ENCODE measurements at places on chromosomes 4 and X.

DNA sequence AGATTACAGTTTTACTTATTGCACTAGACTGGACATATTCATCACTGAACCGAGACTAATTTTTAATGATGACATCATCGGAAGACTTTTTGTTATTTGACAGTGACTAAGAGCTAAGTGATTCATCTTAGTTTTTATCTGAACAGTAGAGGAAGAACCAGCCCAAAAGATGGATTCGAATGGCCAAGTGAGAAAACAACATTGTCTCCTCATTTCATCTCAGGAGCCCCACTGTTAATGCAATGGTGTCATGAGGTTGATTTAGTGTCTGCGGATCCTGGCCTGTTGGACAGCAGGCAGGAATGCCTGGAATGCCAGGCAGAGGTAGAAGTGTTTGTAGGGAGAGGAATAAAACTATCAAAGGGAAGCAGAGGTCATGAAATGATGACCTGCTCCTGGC is 37.8 kb upstream of the HPF1 start:
- no peak for DNase-seq

DNA sequence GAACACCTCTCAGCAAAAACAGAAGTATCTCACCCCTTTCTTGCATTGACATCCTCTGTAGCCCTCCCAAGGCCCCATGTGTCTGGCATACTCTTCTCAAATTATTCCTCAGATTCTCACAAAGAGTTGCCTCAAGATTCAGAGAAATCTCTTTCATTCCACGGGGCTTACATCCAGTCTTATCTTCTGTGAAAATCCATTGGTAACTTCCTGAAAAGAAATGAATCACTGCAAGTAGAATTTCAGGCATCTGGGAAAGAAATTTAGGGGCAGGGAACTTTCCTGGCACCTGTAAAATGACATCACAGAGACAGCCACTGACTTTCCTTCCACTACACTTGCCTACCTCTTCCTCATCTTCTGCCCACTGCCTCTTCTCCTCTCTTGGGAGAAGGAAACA is 182.5 kb upstream of the ARHGEF9 start:
- no peak for DNase-seq

GRCh38 chr4:81594490-81595159 is 122.9 kb upstream of the RASGEF1B start:
- DNase-seq, result no peak

GRCh38 chr4:143185253-143186107 is 763 bp downstream of the USP38 start:
- no peak for DNase-seq

DNA sequence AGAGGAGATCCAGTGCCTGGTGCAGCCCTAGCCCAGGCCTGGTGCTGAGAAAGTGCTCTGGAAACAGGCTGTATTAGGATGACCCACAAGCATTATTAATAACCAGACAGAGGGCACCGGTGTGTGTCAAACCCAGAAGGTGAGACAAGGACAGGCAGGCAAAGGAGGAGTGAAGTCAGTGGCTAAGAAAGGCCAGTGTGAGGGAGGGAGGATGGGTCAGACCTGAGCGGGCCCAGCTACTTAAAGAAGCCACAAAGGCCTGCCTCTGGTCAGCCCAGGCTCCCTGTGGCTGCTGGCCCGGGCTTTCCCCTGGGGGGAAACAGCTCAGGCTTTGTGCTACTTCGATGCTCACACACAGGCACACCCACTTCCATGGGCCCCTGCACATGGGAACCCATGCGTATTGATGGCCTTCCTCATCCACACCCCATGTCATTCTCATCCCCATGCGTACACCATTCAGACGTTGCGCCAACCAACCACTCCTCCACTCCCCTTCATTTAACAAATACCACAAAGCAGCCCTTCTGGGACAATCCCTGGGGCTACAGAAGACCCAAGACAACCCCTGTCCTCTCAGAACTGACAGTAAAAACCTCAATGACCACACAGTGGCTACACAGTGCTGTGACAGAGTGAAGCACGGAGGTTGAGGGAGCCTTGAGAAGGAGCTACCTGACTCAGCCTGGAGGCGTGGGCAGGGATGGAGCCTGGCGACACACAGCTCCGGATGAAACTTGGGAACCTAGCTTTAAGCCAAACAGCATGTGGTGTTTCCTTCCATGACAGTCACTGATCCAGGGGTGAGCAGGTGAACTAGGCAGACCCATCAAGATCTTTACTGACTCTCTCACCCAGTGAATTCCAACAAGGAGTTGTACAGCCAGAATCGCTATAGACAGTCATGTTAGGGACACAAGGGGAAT is 24.9 kb upstream of the MTM1 start:
- no peak for DNase-seq

DNA sequence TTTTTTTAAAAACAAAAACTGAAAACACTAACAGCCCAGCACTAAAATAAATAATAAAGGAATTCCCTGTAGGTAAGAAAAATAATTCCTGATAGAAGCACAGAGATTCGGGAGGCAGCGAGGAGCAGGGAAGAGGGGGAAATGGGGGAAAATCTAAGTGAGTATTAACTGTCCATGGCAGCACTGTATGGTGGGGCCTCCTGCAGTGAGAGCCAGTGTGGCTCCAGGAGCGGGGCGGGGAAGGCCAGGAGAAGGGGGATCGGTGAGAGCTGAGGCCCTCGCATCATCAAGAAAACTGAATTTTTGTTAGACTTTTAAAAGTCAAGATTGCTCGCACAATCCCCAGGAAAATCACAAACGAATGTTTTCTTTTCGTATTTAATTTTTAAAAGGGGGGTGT is 14.1 kb downstream of the RNF212 start:
- no peak for DNase-seq

GRCh38 chrX:427812-428725 is 41.4 kb upstream of the PPP2R3B start:
- peak; percentile 29 for DNase-seq

DNA sequence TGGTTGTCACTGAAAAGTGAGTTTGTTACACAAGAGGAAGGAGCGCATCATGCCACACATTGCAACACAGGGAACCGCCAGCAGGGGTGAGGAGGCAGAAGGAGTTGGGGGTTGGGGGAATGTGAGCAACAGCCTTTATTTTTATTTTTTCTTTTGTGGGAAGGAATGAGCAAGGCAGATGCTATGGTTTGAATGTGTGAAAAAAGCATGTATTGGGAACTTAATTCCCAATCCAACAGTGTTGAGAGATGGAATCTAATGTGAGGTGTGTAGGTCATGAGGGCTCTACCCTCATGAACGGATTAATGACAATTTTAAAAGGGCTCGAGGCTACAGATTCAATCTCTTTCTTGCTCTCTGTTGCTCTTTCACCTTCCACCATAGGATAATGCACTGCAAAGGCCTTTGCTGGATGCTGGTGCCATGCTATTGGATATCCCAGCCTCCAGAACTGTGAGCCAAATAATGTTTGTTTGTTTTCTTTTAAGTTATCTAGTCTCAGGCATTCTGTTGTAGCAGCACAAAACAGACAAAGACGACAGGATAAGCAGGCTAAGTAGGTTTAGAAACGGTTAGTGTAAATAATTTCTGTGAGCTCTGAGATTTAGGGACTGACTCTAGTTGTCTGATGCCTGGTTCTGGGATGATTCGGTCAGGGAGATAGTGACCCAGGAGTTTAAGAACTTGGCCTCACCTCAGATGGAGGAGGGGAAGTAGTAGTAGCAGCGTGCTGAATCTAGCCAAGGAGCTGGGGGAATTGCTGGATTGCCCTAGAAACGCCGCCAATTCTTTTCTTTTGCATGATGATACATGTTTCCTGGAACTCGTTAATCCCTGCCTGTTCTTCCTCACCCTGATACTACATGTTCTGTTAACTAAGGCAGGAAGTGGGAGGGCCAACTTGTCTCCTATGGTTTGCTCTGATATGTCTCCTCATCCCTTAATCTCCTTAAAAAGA is 156.6 kb upstream of the CTSO start:
- no peak for DNase-seq
